ENCODE measurements at places on chromosomes 1 and 21. TPM values are rescaled to one million over a fixed set of nuclear protein-coding genes. Genes with fewer than 3 reads are reported as not detected.

- H3K27me3 ChIP-seq: no peaks in the 10 kb centered on the region
- H3K4me1 ChIP-seq: no peaks in the 10 kb centered on the region
- no peak for DNase-seq
- no peaks in the 10 kb centered on the region for H3K36me3 ChIP-seq
- no peak overlapping the region for H3K27ac ChIP-seq
- no peak overlapping the region for H3K4me3 ChIP-seq
Measured at GRCh38 chr1:239558991-239559390, 172.6 kb downstream of the CHRM3 start.

GRCh38 chr1:157030728-157031127 is 14.8 kb downstream of the ARHGEF11 start:
- no peak overlapping the region for H3K27ac ChIP-seq
- no peaks in the 10 kb centered on the region for H3K36me3 ChIP-seq
- H3K4me1 ChIP-seq: peaks cover 10% of the 10 kb centered on the region
- DNase-seq: no peak
- no peak overlapping the region for H3K4me3 ChIP-seq
- no peaks in the 10 kb centered on the region for H3K27me3 ChIP-seq

The KRTAP12-2 gene
- total RNA-seq: not detected

- no peak overlapping the region for H3K27ac ChIP-seq
- H3K27me3 ChIP-seq: no peaks in the 10 kb centered on the region
- no peak overlapping the region for H3K4me3 ChIP-seq
- H3K36me3 ChIP-seq: no peaks in the 10 kb centered on the region
- DNase-seq: no peak
Measured at GRCh38 chr1:116764466-116764898, 10.3 kb downstream of the CD2 start.

GRCh38 chr1:165496501-165496900 is 47.3 kb upstream of the LRRC52 start:
- H3K4me1 ChIP-seq: no peaks in the 10 kb centered on the region
- H3K27ac ChIP-seq: no peak overlapping the region
- peak; percentile 18 for DNase-seq
- no peaks in the 10 kb centered on the region for H3K27me3 ChIP-seq
- H3K4me3 ChIP-seq: no peak overlapping the region

DNA sequence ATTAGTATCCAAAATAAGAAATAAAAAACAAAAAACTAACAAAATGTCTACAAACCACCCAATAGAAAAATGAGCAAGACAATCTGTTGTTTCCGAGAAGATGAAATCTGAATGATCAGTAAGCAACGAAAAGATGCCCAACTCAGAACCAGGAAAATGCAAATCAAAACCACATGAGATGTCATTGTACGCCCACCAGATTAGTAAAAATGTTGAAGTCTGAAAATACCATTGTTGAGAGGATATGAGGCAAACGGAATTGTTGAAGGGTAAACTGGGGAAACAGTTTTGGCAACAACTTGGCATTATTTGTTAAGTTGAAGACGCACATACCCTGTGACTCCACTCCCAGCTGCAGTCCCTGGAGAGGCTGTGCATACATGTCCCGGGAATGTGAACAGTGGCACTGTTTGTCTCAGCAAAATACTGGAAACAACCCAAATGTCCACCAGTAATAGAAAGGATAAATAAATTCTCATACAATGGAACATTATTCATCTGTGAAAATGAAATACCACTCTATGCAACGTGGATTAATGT is 10.6 kb downstream of the ZBTB17 start:
- H3K27ac ChIP-seq: peak overlapping the region; percentile 21
- peaks cover 20% of the 10 kb centered on the region for H3K36me3 ChIP-seq
- H3K27me3 ChIP-seq: no peaks in the 10 kb centered on the region
- no peak for DNase-seq
- no peak overlapping the region for H3K4me3 ChIP-seq

DNA sequence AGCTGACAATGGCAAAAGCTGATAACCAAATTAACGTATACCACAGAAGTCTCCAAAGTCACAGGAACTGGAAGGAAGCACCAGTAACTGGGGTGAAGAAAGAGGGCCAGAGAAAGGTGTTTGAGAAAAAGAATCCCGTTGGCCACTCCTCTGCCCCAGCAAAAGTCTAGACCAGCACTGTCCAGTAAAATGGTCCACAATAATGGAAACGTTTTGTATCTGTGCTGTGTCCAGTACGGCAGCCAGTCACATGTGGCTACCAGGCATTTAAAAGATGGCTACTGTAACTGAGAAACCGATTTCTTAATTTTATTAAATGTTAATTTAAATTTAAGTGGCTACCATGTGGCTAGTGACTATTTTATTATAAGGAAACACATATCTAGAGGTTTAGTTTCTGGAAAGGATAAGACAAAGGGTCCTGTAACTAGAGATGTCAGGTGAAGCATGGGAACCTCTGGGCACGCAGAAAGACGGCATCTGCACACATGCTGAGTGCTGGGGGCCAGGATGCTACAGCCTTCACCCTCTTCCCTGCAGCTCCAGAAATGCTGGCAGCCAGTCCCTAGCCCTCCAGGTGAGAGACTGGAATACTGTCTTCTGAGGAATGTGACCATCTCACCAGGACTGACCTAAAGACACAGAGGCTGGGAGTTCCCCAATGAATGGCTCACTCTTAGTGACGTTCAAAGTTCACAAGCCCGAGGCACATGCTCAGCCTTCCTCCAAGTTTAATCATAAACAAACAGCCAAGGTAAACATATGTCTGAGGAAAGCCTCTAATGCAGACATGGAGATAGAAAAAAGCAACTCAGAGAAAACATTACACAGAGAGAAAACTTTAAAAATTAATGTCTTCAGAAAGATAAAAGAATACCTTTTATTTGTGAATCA is 50.7 kb downstream of the JAK1 start:
- H3K36me3 ChIP-seq: no peaks in the 10 kb centered on the region
- DNase-seq: no peak
- H3K4me1 ChIP-seq: no peaks in the 10 kb centered on the region
- no peak overlapping the region for H3K4me3 ChIP-seq

The SPRR2A gene
- total RNA-seq: not detected

DNA sequence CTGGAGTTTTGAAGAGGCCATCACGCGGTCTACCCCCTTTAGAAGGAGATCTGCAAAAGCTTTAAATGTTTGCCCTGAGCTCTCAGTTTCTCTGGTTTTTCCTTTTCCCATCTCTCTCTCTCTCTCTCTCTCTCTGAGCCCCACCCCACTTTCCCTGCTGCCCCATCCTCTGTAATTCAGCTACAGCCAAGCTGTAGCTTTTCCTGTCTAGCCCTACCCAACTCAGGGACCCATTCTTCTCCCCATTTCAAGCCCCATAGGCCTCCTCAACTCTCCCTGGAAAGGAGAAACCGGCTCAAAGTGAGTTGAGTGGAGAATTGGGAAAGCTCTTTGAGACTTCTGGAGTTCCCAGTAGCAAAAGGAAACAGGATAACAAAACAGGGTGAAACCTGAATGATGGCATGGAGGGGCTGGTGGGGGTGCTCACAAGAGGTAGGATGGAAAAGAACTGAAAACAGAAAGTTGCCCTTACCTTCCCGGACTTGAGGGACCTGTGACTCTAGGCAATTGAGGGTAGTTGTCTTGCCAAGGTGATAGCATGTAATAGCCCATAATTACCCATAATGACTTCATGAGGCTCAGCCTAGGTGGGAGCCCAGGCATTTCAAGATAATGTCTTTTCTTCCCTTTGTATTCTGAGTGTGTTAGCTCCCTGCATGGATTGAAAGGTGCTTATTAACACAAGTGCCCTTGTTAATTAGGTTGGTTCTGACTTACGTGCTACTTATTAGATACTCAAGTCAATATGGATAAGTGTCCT is 84.9 kb downstream of the SLC16A1 start:
- no peaks in the 10 kb centered on the region for H3K27me3 ChIP-seq
- no peaks in the 10 kb centered on the region for H3K4me1 ChIP-seq
- H3K27ac ChIP-seq: no peak overlapping the region
- H3K4me3 ChIP-seq: no peak overlapping the region
- H3K36me3 ChIP-seq: no peaks in the 10 kb centered on the region

The PTGFRN gene
- total RNA-seq: 64.4 TPM

DNA sequence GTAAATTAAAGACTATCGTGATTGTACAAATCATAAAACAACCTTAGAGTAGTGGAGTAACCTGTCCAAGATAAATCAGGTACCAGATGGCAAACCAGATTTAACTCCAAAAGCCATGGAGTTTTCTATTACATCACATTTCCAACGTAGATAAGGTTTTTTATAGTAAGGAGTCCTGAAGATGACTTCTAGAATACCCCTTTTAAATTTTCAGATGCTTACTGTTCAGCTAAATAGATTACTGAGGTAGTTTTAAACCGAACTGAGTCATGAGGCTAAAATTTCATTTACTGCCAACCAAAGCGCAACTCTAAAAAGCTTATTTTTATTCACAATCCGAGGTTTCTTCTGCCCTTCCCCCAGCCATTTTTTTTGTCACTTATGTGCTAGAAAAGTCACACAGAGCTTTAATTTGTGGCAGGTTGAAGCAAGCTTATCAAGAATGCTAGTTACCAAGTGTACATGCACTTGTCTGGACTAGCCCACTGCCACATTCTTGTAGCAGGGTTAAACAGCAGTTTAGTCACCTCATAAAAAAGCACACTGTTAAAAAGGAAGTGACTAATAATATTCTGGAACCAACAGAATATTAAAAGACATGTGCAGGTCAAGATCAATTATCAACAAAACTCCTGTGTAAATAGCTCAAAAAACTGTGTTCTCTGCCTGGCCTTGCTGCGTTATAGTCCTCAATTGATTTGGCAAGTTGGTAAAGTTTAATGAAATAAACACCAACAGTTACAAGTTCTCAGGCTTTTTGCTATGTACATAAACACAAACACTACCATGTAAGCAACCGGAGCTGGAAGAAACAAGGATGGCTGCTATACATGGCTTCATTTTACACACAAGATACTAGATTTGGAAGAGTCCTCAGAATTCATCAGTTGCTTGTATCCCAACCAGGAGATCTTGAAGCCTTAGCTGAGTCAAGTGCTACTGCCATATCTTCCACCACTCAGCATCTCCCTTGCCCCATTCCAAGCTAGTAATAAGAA is 180.3 kb upstream of the DMRTA2 start:
- H3K4me1 ChIP-seq: no peaks in the 10 kb centered on the region
- no peak overlapping the region for H3K4me3 ChIP-seq
- H3K27me3 ChIP-seq: no peaks in the 10 kb centered on the region
- no peak overlapping the region for H3K27ac ChIP-seq
- DNase-seq: no peak

DNA sequence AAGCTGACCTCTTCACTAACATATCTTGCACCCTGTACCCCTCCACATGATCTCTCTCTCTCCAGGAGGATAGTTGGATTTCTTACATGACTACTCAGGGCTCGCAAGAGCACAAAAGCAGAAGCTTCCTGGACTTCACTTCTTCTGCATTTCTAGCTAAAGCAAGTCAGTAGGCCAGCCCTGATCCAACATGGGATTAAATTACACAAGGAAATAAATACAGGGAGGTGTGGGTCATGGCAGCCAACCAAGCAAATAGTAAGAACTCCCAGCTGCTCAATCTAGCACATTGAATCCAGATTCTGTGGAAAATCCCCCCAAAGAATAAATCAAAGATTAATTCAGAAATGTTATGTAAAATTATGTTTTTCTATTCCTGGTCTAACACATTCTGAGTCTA is 33.3 kb downstream of the KLHDC7A start:
- no peak overlapping the region for H3K4me3 ChIP-seq
- H3K36me3 ChIP-seq: no peaks in the 10 kb centered on the region
- H3K27me3 ChIP-seq: no peaks in the 10 kb centered on the region
- no peak for DNase-seq
- no peaks in the 10 kb centered on the region for H3K4me1 ChIP-seq

Measured in spinal cord (tissue), 10 donors.